ENCODE measurements at places on chromosomes 7 and 10. TPM values are rescaled to one million over a fixed set of nuclear protein-coding genes. Genes with fewer than 3 reads are reported as not detected.

The ANKRD61 gene
- total RNA-seq, result not detected

The OPN4 gene
- 0.25 TPM for total RNA-seq

The AMZ1 gene
- total RNA-seq, result 0.11 TPM

The ODAD2 gene
- total RNA-seq, result 0.58 TPM

The EXOC4 gene
- total RNA-seq, result 33.8 TPM

The RBP3 gene
- not detected for total RNA-seq

The GTF2IRD1 gene
- 15.8 TPM for total RNA-seq

The RHOBTB1 gene
- total RNA-seq, result 16.6 TPM

The ITPRID1 gene
- not detected for total RNA-seq

The CNNM1 gene
- 0.19 TPM for total RNA-seq

Data from left ventricle myocardium inferior (tissue), 1 donor.